Dermis microvascular lymphatic vessel endothelial cell (primary cell): ENCODE measurements at places on chromosomes 1 and 21.

GRCh38 chr1:111795401-111795800 is 39.7 kb downstream of the DDX20 start:
- DNase-seq = no peak

DNA sequence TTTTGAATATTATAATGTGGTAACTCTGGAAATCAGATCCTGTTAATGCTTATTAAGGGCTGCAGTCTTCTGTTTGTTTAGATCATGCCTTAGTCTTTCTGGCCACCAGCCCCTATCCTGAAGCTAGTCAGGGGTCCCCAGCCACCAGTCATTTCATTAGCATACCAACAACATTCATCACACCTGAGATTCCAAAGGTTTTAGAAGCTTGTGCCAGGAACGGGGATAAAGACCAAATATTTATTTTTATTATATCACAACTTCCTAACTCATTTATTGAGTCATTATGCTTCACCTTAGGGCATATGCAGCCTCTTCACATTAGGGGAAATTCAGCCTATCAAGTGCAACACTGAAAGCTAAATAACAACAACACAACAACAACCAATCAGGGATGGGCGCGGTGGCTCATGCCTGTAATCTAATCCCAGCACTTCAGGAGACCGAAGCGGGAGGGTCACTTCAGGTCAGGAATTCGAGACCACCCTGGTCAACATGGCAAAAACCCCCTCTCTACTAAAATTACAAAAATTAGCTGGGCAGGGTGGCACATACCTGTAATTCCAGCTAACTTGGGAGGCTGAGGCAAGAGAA is 2.9 kb upstream of the PSEN2 start:
- no peak for DNase-seq

DNA sequence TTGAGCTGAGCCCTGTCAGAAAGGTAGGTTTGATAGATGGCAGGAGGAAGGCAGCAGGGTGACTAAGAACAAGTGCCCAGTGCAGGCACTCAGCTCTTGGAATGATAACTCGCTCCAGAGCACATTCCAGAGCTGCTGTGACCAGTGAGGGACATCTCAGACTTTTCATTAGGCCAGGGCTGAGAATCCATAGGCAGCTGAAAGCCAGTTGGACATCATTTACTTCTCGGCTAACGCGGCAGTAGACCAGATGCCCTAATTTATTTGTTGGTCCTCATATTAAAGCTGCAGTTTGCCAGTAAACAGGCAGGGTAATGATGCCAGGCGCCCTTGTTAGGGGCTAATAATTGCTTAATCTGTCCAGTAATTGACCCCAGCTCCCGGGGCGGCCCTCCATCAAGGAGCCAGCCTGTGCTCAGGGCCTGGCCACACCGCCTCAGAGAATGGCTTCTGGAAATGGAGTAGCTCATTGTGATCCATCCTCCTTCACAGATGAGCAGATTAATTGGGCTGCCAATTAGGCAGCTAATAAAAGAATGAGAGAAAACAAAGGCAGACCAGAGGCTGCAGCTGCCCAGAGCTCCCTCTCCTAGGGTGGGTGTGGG is 122.0 kb downstream of the BEND5 start:
- DNase-seq = no peak

DNA sequence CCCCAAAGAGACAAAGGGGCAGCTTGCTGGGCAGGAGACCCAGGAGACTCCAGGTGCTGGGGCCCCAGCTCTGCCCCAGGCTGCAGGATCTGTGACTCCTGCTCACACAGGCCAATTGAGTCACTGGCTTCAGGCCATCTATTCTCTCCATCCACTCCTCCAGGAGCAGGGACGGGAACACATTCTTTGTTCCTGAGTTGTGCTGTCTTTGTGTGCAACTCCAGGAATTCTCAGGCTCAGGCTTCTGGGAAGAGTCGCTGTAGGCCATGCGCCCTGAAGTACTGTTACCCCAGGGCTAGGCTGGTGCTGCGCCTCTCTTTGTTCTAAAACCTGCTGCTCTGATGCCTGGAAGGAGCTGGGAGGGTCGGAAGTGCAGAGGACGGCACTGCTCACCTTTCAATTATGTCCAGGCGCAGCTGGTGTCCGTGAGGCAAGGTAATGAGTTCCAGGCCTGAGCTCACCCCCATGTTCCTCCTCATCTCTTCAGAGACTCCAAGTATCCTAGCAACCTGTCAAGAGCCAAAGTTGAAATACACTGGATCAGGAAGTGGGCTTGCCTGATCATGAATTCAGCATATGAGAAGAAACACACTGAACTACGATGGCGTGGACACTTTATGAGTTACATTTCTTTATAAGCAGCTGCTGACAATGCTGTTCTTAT is 105.9 kb downstream of the BCAR3 start:
- DNase-seq = no peak

GRCh38 chr1:179310291-179310690 is 16.7 kb downstream of the SOAT1 start:
- no peak for DNase-seq

- DNase-seq = no peak
Observed at GRCh38 chr1:36088265-36088576, 471 bp upstream of the ADPRS start.
